ENCODE measurements at places on chromosomes 2 and 18.
A peak's percentile ranks its signal among the peaks of the same experiment; 100 is the strongest.

- DNase-seq, result no peak
Observed at GRCh38 chr2:202780514-202781021, 91.0 kb downstream of the ICA1L start.

DNA sequence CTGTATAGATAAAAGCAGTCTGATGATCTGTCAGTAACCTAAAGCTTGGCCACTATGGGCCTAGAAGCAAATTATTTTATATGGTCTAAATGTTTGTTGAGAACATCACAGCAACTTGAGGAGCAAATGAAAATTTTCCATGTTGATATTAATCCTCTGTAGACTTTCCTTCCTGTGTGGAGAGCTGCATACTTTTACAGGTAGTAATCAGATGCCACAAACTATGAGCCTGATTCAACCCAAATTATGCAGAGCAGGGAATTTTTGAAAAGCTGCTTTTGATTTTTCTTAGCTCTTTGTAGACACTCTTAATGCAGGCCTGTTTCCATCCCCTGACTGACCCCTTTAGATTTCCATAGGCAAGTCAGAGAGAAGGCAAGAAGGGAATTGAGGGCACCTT is 17.3 kb downstream of the PAX3 start:
- no peak for DNase-seq

GRCh38 chr2:24708537-24709152 is 84.5 kb downstream of the PTRHD1 start:
- DNase-seq, result no peak

DNA sequence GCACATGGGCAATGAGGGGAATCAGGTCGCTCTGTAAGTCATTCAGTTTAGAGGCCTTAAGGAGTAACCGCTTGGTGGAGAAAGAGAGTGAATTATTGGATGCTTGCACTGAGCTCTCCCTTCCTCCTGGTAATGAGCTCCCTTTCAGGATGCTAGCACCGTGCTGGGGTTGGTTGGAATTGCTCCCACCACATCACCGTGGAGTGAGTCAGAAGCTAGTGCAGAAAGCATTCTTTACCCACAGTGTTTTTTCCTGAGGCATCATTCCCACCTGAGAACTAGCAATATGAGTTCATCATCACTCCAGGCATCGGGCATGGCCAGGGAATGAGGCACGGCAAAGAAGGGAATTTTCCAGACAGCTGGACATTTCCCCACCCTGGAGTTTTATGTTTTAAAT is 57.6 kb downstream of the ITGB6 start:
- DNase-seq, result no peak

DNA sequence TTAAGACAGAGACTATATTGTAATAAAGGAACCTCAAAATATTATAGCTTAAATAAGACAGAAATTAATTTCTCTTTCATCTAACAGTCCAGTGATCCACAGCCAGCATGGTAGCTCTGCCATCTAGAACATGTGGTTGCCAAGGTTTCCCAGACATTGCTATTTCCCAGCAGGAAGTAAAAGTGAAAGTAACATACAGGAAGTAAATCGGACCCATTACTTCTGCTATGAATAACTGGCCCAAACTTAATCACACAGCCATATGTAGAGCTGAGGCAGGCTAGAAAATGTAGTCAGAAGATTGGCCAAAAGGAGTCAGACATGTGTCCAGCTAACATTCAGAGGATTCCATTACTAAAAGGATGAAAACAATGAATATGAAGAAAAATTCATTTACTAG is 71.0 kb downstream of the NOL4 start:
- DNase-seq, result no peak

DNA sequence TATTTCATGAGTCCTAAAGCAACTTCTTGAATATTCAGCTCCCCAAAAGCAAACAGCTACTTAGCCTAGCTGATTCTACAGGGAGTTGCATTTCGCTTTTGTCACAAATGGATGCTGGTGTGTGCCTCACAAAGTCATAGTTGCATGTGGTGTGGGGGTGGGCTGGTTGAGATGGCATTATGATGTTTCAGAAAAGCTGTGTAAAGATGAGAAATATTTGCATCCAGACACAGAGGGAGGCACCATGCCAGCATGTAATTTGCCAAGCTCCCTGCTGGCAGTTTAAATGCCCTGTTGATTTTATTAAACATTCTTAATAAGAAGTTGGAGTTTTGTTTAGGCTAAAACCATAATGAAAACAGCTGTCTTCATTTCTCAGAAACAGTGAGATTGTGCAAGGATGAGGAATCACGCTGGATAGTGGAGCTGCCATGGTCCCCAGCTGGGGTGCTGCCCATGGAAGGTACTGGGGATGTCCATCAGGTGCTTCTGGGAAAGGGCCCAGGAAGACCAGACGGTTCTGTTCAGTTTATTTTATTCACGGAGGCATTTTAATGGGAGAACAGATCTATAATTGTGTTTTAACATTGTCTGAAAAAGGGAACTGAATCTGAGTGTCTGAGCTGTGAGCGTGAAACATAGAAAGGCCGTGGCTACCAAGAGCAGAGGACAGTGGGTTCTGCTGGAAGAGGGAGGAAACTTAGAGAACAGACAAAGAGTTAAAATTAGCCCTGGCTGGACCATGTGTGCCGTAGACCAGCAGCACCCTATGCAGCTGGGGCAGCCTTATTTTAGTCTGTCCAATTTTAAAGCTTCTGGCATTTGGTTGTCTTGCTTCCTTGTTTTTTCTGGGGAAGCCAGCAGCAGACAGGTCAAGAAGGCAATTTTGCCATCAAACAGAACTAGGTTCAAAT is 177.1 kb downstream of the FAM210A start:
- no peak for DNase-seq

DNA sequence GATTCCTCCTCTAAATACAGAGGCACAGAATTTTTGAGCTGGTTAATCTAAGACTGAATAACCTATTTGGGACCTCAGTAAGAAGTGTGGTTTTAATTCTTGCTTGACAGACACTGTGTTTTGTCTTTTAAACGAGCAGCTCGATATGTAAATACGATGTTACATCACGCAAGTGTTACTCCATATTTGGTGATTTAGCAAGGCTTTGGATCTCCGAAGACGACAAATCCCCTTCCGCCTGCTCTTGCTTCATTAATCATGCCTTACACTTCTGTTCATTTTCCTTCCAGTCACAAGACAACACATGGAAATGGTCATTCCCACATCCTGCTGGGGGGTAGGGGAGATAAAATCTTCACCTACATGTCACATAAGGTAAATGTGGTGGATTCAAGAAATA is 9.4 kb downstream of the BCL11A start:
- peak; percentile 18 for DNase-seq

- DNase-seq, result peak; percentile 72
Observed at GRCh38 chr2:126657636-126658318, 1.8 kb downstream of the GYPC start.

DNA sequence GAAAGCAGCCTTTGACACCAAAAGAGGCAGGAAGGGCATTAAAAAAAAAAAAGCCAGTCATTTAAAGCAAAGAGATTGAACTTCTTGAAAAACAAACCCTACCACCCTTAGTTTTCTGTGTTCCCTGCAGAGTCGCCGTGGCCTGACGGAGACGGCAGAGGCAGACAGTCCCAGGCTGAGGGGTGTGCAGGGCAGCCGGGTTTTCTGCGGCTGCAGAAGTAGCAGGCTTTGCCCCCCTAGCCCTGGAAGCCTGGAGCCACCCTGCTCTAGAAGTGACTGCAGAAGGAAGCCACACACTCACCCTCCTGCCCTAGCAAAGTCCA is 2.8 kb downstream of the INPP5D start:
- DNase-seq, result no peak

DNA sequence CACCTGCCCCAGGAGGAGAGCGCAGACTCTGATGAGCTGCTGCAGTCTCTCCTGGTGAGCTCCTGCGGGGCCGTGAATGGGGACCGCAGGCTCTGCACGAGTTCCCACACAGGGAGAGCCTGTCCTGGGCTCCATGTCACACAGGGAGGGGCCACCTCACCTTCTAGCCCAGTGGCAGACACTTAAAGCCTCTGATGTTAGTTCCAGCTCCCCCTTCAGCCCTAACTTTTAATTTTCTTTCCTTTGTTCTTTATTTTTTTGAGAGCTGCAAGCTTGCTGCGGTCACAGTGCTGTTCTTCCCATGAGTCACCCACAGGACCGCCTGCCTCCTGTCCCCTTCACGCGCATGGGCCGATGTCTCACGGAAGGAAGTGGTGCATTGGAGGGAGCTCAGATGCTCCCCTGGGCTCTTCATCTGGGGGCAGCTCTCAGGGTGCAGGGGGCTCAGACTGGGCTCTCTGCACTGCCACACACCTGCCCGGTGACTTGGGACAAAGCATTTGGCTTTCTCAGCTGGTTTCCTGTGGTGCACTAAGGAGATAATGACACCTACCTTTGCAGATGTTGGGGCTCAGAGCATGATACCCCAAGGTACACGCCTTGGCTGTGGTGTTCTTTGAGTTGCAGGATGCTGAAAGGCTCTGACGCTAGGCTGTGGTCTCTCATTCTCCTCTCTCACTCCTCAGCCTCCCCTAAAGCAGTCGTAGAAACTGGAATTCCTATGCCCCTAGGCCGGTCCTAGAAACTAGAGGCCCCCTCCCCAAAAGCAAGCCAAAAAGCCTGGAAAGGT is 37.2 kb upstream of the PXDN start:
- no peak for DNase-seq

DNA sequence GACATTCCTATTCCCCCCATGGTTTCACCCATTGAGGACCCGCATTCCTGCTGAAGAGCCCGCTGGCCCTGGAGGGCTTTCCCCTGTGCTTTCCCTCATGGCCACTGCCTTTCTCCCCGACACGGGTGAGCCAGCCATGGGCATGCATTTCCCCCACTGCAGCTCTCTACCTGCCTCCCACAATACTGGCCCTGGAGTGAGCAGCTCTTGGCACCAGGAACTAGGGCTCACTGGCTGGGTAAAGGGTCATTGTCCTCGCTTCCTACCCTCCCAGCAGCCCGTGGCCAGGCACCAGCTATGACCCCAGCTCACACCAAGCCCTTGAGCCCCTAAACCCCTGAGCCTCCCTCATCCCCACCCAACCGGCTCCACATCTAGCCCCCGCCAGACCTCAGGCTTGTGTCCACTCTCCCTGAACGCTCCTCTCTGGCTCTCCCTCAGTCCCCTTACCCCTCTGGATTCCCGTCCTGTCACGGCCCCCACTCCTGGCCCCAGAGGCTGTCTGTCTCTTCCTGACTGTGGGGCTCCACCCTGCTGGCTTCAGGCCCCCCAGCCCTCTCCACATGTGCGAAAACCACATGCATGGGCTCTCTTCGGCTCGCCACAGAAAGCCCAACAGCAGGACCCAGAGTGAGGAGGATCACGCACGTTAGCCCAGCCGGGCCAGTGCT is 199.8 kb downstream of the ZFP36L2 start:
- DNase-seq, result no peak

DNA sequence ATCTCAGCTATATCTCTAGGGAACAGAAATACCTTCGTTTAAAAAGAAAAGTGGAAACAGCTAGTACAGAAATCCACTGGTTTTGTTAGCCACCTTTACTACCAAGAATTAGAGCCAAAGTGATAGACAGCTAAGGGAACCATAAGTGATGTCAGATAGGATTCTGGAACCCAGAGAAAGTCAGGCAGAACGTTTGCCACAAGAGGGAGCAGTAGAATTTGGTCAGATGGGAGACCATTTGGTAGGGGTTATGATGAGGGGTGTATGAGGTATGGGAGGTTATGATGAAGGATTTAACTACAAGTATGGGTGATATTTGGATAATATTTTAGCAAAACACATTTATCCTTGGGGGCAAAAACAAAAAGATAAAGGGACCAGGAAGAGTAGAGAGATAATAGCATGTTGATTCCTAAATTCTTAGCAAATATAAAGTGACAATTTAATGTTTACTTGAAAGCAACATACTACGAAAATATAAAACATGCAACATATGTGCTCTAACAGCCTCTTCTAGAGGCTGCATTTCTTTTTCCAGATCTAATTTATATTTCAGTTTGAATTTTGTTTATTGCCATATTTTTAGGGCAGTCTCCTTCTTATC is 3.3 kb downstream of the SLC8A1 start:
- peak; percentile 65 for DNase-seq

DNA sequence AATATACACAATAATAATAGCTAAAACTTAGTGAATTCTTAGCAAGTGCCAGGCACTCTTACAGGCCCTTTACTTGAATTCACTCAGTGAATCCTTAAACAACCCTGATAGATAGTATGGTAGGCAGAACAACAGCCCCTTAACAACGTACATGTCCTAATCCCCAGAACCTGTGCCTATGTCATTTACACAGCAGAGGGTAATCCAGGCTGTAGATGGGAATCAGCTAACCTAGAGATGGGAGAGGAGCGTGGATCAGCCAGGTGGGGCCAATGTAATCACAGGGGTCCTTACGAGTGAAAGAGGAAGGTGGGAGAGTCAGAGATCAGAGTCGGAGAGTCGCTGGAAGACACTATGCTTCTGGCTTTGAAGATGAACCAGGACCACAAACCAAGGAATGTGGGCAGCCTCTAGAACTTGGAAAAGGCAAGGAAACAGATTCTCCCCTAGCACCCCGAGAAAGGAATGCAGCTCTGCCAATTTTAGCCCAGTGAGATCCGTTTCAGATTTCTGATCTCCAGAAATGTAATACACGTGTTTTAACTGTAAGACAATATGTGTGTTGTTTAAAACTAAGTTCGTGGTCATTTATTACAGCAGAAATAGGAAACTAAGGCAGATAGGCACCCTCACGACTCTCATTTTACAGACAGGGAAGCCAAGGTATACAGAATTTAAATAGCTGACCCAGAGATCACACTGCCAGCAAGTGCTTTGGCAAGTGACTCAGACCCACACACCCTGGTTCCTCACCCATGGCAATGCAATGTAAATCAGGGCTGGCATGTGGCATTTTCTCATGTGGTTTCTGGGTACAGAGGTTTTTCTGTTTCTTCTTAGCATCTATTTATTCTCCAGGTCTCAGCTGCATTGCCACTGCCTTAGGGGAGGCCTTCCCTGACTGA is 68.9 kb downstream of the DOCK10 start:
- DNase-seq, result no peak

- no peak for DNase-seq
Observed at GRCh38 chr18:59938676-59939075, 38.9 kb downstream of the PMAIP1 start.

DNA sequence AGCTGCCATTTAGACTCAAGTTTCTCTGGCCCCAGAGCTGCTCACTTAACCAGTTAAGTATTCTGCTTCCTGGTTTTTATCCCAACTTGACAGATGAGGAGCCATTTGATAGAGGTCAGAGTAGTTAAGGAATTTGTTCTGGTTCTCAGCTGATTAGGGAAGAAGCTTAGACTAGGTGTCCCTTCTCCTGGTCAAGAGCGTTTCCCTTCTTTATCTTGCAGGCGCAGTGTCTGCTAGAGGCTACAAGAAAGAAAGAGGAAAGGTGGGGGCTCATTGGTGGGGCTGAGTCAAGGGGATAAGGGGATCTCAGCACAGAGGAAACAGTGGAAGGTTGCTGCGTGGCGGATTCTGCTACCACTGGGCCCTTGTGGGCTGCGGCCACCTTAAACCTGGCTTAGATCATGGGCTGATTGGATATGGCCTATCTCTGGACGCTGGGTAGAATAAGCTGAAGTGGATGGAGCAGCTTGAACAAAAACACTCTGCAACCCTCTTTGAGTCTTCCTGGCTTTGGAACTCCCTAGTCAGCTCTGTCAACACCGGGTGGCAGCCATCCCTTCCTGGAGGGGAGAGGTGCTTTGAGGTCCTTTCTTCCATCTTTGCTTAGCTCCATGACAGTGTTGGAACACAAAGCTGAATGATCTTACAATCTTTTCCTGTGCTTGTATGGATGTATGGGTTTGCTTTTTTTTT is 70.8 kb downstream of the QPCT start:
- DNase-seq, result no peak

All from eye (tissue), 1 donor.